ENCODE measurements at places on chromosomes 13 and 19.
A peak's percentile ranks its signal among the peaks of the same experiment; 100 is the strongest.

DNA sequence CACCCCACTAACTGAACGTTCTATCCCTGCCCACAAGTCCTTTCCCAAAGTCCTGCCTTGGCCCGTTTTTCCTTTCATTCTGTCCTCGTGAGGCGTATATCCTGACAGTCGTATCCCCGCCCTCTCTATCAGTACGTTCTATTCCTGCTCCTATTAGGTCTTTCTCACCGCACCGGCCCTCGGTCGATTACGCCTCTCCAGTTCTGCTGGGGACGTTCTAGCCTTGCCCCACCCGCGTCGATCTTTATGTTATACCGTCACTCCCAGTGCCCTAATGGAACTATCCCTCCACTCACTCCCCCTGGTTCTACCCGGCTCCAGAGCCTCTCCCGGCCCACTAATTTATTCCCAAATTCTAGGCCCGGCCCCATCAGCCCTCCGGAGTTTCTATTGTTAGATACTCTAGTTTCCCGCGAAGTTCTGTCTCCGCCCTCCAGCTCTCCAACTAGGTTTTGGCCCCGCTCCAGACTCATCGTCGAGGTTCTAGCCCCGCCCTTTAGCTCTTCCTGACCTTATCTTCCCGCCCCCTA, 2.0 kb downstream of the PLAUR start:
- DNase-seq = no peak

GRCh38 chr13:111536075-111536642, 215.7 kb downstream of the TEX29 start:
- DNase-seq = no peak

DNA sequence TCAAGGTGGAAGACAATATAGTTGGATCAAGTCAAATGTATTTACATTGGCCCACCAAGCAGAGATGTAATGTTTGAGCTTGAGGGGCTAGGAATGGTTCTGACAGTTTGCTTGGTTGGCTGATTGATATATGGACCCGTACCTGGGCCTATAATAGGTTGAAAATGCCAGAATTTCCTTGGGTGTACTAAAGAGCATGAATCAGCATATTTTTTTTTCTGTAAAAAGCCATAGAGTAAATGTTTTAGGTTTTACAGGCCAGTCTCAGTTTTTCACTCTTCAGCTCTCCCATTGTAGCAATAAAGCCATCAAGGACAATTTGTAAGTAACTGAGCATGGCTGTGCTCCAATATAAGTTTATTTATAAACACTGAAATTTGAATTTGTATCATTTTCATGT, 26.9 kb downstream of the FXYD5 start:
- DNase-seq = no peak

DNA sequence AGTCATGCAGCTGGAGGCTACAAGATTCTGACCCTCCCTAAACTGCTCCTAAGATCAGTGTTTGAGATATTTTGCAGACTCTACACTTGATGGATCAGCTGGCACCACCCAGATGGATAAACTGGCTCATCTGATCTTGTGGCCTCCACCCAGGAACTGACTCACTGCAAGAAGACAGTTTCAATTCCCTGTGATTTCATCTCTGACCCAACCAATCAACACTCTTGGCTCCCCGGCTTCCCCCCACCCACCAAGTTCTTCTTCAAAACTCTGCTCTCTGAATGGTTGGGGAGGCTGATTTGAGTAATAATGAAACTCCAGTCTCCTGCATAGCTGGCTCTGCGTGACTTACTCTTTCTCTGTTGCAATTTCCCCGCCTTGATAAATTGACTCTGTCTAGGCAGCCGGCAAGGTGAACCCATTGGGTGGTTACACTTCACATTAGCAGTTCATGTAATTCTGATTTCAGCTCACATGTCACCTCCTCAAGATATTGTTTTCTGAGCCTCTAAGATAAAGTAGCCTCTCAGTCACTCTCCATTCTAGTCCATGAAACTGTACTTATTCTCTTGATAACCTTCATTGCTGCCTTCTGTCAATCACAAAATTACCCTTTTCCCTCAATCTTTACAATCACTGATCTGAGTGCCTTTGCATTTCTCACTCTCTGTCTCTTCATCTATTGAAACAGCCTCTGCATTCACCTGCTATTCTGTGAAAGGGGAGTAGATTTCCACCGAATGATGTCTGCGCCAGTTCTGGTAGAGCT, 9.9 kb upstream of the FPR3 start:
- no peak for DNase-seq

GRCh38 chr19:3479177-3479833, 1.0 kb downstream of the SMIM24 start:
- no peak for DNase-seq

DNA sequence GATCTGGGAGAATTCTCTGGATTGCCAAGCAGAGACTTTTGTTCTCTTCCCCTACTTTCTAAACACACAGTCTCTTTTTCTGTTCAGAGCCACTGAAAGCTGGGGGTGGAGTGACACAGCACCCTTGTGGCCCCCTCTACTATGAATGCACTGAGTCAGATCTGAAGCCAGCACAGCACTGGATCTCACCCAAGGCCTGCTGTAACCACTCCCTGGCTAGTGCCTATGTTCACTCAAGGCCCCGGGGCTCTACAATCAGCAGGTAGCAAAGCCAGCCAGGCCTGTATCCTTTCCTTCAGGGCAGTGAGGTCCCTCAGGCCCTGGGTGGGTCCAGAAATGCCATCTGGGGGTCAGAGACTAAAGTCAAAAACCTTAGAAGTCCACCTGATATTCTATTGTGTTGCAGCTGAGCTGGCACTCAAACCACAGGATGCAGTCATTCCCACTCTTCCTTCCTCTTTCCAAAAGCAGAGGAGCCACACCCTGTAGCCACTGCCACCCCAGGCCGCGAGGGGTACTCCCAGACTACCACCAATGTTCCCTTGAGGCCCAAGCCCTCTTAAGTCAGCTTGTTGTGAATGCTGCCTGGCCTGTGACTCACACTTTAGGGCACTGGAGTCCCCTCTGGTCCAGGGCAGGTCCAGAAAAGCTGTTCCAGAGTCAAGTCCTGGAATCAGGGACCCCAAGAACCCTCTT, 110.1 kb upstream of the RXFP2 start:
- no peak for DNase-seq

DNA sequence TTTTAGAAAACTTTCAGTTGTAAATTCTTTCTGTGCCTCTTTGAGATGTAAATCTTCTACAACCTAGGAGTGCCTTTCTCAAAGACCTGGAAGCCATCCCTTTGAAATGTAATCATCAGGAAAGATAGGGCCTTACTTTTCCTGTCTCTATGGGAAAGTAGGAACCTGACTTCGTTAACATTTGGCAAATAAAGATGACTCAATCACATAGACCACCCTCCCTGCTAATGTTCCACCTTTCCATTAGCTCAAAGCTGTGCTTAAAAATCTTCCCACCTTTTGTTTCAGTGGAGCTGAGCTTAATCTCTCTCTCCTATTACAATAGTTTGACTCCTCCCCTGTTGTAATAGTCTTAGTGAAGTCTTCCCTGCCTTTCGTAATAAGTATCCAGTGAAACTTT, 247.7 kb downstream of the OLFM4 start:
- DNase-seq = no peak

GRCh38 chr19:46791944-46792343, 3.5 kb upstream of the SLC1A5 start:
- DNase-seq = no peak

GRCh38 chr13:39600766-39601165, 2.2 kb downstream of the LHFPL6 start:
- DNase-seq = no peak

- peak; percentile 52 for DNase-seq
Observed at GRCh38 chr19:55283548-55284377, at the start of gene BRSK1. TSS of gene BRSK1 (plus strand) at chr19:55283997. CDS start at chr19:55284443, 446 bp downstream.

DNA sequence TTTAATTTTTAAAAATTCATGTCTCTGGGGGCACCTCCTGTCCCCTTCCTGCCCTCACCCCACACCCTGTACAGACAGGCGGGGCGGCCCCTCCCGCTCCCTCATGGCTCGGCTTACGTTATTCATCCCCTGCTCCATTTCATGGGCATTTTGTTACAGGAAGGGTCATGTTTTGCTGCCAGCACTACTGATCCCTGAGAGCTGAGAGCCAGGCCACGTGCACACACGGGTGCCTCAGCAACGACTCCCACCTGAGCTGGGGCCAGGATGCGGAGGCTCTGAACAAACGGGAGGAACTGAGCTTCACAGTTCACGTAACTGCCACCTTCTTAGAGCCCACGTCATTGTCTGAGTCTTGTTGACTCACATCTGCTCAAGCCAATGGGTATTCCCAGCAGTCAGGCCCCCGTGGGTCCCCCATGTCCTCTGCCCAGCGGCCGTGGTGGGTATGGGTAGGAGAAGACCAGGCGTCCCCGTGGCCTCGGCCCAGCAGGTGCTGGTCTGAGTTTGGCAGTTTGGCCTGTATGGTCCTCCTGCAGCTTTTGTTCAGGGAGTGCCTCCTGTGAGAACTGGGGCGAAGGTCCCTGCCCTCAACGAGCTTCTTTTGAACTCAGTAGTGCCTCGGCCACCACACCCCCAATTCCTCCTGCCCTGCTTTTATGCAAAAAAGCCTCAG, 16.4 kb upstream of the TMEM255B start:
- no peak for DNase-seq

DNA sequence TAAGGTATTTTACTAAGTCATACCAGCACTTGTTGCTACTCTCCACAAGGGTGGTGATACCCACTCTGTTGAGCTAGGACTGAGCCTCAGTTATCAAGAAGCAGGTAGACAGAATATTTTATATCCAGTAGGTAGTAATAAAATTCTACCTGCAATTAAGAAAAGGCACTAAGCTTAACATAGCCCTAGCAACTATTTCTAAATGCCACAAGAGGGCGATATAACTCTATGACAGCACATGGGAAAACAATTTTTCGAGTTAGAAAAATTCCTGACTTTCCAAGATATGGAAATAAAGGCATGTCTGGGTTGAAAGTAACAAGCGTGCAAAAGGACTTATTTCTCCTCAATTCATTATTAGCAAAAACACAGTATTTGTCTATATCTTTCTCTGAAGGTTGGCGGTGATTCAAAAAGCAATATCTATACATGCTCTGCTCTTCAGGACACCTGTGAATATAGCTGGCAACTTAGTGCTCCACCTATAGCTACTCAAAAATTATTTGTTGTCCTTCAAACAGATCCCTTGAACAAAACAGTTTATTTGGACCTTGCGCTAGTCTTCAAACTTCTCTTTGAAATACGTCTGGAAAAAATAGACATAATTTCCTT, 14.7 kb downstream of the CCDC169 start:
- DNase-seq = no peak

- DNase-seq = no peak
Observed at GRCh38 chr13:111646456-111646855, 326.0 kb downstream of the TEX29 start.

DNA sequence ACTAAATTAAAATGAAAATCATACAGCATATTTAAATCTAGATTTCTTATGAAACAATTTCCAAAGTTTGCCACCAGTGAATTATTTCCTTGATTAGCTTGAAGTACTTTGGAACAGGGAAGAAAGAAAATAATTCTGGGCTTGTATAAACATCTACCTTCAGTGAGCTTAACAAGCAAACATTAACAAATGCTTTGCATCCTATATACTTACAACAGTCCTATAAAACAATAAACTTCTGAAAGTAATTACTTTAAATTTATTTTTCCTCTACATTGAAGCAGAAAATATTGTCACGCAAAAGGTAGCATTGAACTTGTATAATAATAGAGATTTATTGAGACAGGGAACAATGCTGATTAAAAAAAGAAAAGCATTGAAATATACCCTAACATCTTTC, 164.8 kb downstream of the DACH1 start:
- DNase-seq = no peak

- no peak for DNase-seq
Observed at GRCh38 chr13:105070452-105070851, 1465.0 kb downstream of the EFNB2 start.

DNA sequence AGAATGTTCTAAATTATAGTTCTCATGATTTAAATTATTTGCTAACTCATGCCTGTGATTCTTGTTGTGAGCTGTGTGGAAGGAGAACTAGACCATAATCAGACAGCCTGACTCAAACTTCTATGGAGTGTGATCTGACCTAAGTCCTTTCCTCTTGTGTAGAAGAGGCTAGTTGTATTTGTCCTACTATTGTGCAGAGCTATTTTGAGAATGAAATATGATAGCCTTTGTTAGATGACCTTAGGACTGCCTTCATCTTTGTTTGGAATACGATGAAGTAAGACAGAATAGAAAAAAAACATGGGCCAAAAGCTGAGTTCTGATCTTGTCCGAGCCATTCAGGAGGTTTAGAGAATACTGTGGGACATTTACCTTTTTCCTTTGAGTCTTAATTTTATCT, 119.4 kb downstream of the STOML3 start:
- DNase-seq = no peak

GRCh38 chr13:112958127-112958989, 10.7 kb upstream of the MCF2L start:
- no peak for DNase-seq

GRCh38 chr19:15379999-15380647, 536 bp upstream of the AKAP8 start:
- DNase-seq = no peak

GRCh38 chr13:27043013-27043412, 128.6 kb downstream of the USP12 start:
- no peak for DNase-seq

- no peak for DNase-seq
Observed at GRCh38 chr13:111241862-111242261, 78.6 kb upstream of the TEX29 start.

DNA sequence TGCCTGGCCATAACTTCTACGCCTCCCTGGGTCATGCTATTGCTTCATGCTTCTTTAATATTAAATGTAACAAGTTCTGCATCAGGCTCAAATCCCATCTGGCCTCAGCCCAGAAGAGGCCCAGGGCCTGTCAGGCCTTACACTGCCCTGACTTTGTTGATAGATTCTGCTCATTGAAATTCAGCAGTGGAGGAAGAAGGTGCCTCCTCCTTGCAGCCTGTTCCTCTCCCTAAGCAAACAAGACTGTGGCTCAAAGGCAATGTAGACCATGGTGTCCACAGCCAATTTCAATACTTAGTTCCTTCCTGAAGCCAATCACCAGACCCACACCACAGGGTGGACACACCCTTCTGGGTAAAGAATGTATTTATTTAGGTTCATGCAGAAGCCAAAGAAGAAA, 59.4 kb downstream of the LACC1 start:
- no peak for DNase-seq

GRCh38 chr13:79226250-79226649, 179.8 kb downstream of the RBM26 start:
- no peak for DNase-seq

GRCh38 chr13:73336773-73337172, 278.0 kb downstream of the KLF5 start:
- DNase-seq = no peak

DNA sequence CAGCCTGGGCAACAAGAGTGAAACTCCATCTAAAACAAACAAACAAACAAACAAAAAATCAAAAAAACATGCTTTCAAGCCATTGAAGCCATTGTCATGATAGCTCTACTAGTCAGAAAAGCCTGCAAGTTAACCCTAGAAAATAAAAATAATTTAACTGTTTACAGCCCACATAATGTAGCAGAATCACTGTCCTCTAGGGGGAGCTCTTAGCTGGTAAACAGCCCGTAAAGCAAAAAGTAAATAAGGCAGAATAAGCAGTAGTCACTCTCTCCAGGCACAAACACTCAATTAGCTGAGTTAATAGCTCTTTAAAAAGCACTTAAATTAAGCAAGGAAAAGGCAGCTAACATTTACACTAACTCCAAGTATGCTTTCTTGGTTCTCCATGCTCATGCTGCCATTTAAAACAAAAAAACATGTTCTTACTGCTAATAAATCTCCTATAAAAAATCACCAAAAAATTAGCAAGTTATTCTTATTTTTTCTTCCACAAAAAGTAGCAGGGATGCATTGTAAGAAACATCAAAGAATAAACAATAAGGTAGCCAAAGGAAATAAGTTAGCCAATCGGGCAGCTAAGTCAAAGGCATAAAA, 11.3 kb downstream of the LILRB4 start:
- no peak for DNase-seq

Data from activated CD4-positive, alpha-beta T cell treated with anti-CD3 and anti-CD28 coated beads, Interleukin-2, amount 50 U/mL, for 4 hours (primary cell).